ENCODE measurements at places on chromosomes 5 and 9.

DNA sequence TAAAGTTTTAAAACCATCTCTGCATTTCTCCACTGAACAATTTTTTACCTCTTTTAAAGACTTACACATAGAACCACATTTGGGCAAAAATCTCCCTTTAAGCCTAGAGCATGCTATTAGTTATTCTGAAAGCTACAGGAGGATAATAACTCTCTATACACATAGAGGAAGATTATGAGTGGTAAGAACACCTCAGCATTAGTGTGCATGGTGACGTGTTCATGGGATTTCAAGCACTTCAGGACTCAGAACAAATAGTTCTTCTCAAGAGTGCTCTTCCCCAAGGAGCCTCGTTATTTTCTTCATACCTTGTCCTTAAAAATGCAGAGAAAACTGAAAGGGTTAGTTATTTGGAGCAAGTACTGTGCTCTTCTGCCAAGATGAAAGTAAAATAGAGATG is 256.9 kb upstream of the TUSC1 start:
- no peak for DNase-seq

DNA sequence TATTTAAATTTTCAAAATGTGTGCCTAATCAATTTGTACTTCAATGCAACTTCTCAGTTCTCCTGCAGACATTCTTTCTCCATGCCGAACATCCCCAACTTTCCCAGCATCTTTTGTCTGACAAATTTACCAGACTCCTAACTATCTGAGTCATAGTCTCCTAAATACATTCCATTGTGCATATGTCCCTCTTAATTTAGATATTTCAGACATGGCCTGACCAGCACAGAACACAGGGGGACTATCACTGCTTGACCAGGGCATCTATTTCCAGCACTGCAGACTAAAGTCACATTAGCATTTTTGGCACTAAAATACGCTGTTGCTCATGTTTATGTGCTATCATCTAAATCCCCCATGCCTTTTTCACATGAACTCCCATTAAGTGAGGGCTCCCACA is 71.9 kb downstream of the ITGA1 start:
- DNase-seq, result no peak

DNA sequence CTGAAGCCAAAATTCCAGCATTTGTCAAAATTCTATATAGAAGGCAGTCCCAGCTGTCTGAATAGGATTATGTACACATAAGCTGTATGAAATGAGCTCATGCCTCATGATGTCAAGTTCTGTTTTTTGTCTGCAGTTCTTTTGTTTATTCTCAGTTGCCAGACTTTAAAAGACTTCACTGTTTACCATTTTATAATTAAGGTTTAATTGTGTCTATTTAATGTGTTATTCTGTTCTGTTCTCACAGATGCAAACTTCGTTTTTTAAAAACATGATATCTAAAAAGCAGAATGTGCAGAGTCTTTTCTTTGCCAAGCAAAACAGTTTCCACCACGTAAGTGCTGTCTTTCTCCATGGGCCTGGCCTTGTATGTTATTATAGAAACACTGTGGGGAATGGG is 31.1 kb downstream of the ERAP1 start:
- DNase-seq, result no peak

GRCh38 chr5:140043508-140043872 is 391 bp upstream of the NRG2 start:
- DNase-seq, result no peak

- DNase-seq, result no peak
Measured at GRCh38 chr9:71223953-71224538, 102.6 kb upstream of the TRPM3 start.

GRCh38 chr5:67880876-67881275 is 334.7 kb upstream of the PIK3R1 start:
- no peak for DNase-seq

Data from progenitor cell of endocrine pancreas (in vitro differentiated cells).